Right kidney (tissue), 9 donors: ENCODE measurements at places on chromosomes 2 and 18.

- DNase-seq = peak; percentile 4
Observed at GRCh38 chr2:198374375-198375082, 570.1 kb downstream of the PLCL1 start.

GRCh38 chr2:59947209-59947608 lies 606.2 kb downstream of the BCL11A start:
- no peak for DNase-seq

DNA sequence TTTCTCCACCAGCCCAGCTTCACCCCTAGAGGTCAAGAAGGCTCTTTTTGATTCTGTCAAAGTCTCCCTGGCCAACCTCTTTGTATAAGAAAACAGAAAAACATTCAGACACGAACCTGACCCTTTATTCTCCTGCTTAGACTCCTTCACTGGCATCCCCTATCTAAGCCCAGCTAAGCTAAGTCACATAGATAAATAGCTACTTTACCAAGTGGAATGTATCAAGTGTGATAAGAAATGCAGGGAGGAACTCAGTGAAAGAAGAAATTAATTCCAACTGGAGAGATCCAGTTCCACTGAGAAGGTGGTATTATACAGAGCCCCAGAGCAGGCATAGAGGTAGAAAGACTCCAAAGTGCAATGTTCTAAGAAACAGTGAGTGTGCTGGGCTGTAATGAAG lies 489.5 kb downstream of the TNS1 start:
- no peak for DNase-seq

DNA sequence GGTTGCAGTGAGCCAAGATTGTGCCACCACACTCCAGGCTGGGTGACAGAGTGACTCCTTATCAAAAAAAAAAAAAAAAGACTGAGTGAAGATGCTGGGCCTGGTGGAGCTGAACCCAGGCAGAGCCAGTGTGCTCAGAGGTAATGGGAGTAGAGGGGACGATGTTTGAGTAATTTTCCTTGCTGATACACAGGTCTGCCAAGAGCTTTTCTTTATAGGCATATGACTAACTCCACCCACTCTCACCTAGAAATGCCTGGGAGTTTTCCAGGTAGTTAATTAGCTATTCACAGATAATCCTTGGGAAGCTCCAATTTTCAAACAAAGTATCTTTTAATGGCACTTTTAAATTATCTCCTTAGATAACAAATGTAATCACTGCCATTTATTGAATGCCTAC lies 33.4 kb upstream of the ACSL3 start:
- no peak for DNase-seq

- no peak for DNase-seq
Observed at GRCh38 chr2:239324456-239324855, 76.4 kb downstream of the HDAC4 start.

DNA sequence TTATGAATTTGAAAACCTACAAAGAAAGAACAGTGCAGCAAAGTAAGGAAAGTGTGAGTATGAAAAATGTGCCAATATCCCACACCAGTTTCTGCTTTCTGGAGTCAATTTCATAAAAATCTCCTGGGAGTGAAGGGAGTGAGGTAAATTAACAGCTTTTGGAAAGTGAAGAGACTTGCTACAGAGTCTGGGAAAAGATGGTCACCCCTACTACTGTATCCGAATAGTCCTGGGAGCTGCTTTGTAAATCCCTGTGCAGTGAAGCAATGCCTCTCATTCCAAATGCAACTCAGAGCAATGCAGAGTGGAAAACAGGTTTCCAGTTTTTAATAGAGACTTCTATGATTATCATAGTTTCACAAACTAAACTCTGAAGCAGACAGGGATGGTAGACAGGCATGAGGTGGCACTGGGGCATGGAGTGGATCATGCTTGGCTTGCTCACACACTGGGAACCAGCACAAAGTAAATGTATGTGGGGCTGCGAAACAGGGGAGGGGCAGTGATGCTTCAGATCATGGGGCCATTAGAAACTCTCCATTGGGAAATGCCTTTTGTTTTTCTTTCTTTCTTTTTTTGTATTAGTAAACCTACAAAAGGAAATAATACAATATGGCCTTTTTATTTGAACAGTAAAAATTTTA lies 10.6 kb downstream of the COL5A2 start:
- DNase-seq = no peak

- no peak for DNase-seq
Observed at GRCh38 chr2:38438883-38439612, 62.0 kb upstream of the ATL2 start.

DNA sequence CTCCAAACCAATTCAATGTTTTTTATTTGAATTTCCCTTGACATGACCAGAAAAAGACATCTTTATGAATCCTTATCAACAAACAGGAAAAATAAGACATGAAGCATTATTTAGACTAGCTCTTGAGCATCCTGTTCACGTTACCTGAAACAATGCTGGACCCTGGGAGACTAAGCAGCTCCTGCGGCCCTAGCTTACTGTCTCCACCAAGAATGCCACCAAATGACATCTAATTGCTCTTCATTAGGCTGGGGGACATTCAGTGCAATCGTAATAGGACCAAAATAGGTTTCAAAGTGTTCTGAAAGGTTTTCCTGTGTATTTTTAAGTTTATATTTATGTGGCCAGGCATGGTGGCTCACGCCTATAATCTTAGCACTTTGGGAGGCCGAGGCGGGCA lies 25.5 kb downstream of the NFE2L2 start:
- no peak for DNase-seq

DNA sequence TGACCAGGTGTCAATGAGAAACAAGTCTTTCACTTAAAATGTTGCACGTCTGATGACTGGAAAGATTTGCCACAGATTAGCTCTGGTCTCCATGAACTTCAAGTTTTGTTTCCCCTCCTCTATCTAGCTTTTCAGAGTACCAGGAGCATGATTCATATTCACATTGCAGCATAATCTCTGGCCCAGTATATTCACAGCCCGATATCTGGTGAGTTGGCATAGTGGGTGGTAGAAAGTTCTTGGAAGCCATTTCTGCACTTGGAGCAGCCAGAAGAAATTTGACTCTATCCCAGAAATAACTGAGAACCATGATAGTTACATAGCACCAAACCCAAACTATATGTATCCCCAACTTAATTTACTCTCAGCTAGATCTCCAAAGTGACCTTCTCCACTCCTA lies 503.9 kb downstream of the PID1 start:
- DNase-seq = no peak

DNA sequence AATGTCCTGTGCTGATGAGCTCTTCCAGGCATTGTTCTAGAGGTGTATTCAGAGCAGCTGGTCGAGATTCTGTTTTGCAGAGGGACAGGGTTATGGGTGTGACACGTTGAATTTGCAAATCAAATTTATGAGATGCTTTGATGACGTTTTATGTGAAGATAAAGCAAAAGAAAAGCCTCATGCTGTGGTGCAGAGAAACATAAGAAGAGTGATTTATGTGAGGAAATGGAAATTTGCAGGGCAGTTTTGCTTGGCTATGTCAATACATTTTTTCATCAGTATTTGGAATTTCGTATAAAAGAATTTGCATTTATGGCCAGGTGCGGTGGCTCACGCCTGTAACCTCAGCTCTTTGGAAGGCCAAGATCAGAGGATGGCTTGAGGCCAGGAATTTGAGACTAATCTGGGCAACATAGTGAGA lies 36.4 kb downstream of the TSN start:
- peak; percentile 19 for DNase-seq

- no peak for DNase-seq
Observed at GRCh38 chr2:112142525-112143078, 4.4 kb downstream of the FBLN7 start.

- DNase-seq = no peak
Observed at GRCh38 chr2:9031246-9031645, 27.8 kb upstream of the MBOAT2 start.

DNA sequence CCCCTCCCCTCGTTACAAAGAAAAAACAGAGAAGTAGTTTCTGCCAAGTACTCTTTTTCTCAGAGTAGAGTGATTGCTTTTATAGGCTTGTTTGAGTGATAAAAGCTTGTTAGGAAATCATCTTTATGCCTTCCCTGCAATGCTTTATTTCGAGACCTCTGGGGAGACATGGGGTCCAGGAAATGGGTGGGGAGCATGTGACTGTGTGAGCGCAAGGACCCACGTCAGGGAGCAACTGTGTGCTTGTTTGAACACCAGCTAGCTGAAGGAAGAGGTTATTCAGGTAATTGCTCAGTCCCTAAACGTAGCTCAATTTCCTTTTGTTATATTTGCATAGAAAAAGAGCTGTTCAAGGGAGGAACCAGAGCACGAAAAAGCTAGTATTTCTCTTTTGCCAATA lies 187.3 kb downstream of the FAM210A start:
- no peak for DNase-seq

- no peak for DNase-seq
Observed at GRCh38 chr2:100561191-100561590, 1.6 kb upstream of the PDCL3 start.

- DNase-seq = no peak
Observed at GRCh38 chr18:9082711-9083510, 19.6 kb upstream of the NDUFV2 start.

- no peak for DNase-seq
Observed at GRCh38 chr18:78622251-78622906, 357.2 kb upstream of the SALL3 start.

DNA sequence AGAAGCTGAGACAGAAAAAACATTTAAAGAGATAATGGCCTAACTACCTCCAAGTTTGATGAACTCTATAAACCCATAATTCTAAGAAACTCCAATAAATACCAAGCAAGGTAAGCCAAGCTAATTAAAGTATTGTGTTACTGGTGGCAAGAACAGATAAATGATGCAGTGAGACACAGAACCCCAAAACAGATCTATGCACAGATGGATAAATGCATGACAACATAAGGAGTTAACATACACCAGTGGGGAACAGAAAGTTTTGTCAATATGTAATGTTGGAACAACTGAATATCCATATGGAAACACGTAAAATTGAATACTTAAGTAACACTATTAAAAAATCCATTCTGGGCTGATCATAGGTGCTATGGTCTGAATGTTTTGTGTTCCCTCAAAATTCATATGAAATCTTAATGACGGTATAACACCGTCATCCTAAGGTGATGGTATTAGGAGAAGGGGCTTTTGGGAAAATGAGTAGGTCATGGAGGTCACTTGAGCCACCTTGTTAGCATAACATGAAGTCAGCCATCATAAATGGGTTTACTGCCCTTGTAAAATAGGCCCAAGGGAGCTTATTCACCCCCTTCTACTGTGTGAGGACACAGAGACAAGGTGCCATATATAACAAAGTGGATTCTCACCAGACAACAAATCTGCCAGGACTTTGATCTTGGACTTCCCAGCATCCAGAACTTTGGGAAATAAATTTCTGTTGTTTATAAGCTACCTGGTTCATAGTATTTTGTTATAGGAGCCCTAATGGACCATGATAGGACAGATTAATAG lies 86.3 kb downstream of the SLC66A3 start:
- DNase-seq = no peak

- DNase-seq = no peak
Observed at GRCh38 chr2:110667071-110667470, 10.8 kb downstream of the BUB1 start.

DNA sequence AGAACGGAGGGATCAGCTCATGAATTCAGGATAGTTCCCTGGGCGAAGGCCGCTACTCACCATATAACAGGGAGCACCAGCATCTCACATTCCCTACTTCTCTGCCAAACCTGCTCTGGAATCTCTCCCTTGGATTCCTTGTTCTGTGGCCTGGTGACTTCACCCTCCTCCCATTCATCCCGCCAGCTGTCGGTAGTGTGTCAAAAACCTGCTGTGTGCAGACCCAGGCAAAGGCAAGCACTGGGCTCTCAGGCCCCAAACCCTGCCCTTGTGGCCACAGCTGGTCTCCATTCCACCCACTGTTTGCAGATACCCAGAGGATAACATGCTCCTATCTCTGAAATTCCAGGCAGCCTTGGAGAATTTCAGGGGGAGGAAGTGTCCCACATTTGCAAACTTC lies 151.6 kb downstream of the CAPN13 start:
- DNase-seq = no peak

- DNase-seq = no peak
Observed at GRCh38 chr2:152051436-152051835, 47.4 kb downstream of the CACNB4 start.

DNA sequence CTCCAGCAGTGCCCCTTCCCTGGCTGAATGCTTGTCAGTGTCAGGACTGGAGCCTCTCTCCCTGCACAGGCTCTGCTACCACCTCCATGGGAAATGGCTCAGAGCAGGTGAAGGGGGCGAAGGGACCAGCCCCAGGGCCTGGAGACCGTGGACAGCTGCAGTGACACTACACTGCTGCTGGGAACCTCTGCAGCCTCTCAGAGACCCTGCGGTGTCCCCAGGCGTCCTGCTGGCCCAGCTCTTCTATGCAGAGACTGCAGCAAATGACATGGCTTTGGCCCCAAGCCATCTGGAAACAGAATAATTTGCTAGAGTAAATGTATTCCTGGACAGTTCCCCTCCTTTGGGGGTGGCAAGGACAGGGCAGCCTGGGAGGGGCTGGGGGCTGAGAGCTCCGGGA lies 53.2 kb downstream of the CIB4 start:
- DNase-seq = no peak

DNA sequence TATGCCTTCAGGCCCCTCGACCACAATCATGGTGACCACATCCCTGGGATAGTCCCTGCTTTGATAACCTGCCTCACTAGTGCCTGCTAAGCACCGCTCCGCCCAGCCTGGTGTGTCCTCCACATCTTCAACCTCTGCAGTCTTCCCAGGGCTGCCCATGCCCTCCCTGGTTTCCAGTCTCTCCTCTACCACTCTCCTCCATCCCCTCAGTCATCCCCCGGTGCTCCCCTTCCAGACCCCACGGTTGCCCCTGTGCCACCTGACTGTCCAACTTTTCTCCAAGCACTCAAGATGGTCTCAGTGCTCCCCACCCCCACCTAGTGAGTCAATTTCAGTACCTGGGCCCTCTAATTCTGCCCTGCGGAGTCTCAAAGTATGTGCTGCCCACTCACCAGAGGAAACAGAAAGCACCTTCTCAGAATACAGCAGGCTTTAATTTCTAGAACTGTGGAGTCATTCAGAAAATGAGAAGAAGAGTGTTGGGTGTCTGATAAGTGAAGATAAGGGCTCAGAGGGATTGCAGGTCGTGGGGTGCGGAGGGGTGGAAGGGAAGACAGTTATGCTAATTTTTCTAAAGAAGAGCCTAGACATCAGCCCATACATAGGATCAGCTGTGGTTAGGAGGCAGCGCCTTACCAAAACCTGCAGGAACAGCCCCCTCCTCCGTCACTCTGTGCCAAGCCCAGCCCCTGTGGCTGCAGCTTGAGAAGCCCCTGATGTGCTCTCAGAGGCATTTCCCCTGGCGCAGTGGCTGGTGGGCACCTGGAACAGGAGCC lies 53.6 kb upstream of the CAB39 start:
- DNase-seq = no peak

DNA sequence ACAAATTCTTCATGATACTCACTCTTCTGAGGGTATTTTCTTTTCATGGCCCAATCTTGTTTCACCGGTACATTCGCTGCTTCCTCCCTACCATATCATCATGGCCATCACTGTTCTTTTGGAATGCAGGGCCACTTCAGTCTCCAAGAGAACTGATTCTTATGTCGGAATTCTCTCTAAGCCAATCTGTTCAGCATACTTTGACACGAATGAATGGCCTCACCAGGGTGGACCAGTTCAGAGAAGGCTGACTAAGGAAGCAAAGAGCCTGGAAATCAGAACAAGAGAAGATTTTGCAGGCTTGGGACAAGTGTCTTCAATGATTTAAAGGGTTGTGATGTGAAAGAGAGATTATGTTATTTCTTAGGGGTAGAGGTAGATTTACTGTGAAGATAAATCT lies 5.0 kb upstream of the EPB41L5 start:
- DNase-seq = no peak

- DNase-seq = no peak
Observed at GRCh38 chr2:157087373-157088002, 170.0 kb upstream of the GALNT5 start.

GRCh38 chr2:232889876-232890401 lies 19.9 kb downstream of the SNORC start:
- DNase-seq = peak; percentile 0
